Activated CD8-positive, alpha-beta memory T cell treated with anti-CD3 and anti-CD28 coated beads for 24 hours (primary cell): ENCODE measurements at places on chromosomes 7 and 10.

GRCh38 chr7:128665057-128665456, 7.0 kb upstream of the GARIN1A start:
- DNase-seq = no peak

DNA sequence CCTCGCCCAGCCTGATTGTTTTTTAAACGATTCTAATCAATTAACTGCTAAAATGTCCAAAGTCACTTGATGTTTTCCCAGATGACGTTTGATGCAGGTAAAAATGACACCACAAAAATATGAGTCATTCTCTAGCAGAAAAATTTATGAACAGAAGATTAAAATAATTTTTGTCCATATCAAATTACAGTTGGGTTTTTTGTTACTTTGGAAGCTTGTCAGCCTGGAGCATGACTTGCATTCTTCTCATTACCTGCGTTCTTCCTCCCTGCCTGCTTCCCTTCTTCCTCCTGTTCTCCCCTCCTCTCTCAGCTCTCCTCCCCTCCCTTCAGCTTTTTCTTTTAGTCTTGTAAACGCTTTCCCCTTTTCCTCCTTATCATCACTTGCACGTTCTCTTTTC, 18.7 kb downstream of the IL15RA start:
- DNase-seq = no peak

- no peak for DNase-seq
Measured at GRCh38 chr7:46191296-46191695, 270.2 kb upstream of the IGFBP3 start.

DNA sequence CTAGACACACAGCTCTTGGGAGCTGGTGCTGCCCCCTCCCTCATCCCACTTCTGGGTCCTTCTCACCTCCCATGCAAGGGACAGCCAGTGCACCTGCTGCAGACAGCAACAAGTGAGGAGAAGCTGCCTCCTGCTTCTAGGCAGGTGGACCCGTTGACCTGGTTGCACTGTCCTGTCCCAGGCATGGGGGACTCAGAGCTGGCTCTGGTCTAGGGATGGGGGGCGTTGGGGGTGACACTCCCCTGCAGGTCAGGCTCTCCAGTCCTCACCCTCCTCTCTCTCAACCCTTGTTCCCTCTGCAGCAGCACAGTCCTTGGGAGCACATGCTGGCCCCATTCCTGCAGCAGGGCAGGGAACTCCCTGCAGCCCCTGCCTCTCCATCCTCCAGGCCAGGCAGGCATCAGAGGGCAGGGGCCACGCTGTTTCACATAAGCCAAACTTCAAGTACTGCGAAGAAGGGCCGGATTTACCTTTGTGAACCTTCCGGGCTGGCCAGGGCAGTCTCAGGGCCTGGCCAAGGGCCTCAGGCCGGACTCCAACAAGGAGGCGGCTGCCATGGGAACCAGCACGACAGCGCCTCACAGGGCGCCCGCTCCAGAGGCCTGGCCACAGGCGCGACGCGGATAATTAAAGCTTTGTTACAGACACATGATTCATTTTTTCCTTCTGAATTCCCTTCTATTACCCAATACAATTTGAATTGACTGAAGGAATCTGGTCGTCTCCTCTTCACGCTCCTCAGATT, 48.5 kb downstream of the RASGEF1A start:
- DNase-seq = no peak

GRCh38 chr10:97042081-97042480, 143.7 kb downstream of the SLIT1 start:
- DNase-seq = no peak

- no peak for DNase-seq
Measured at GRCh38 chr10:77318739-77319138, 318.9 kb downstream of the KCNMA1 start.

- no peak for DNase-seq
Measured at GRCh38 chr7:107551936-107552335, 11.8 kb downstream of the COG5 start.

GRCh38 chr7:16850614-16851466, 30.9 kb downstream of the AGR3 start:
- DNase-seq = no peak

- DNase-seq = no peak
Measured at GRCh38 chr7:133985300-133985699, 141.8 kb upstream of the LRGUK start.

GRCh38 chr10:24721229-24722106, 2.2 kb downstream of the ARHGAP21 start:
- no peak for DNase-seq

DNA sequence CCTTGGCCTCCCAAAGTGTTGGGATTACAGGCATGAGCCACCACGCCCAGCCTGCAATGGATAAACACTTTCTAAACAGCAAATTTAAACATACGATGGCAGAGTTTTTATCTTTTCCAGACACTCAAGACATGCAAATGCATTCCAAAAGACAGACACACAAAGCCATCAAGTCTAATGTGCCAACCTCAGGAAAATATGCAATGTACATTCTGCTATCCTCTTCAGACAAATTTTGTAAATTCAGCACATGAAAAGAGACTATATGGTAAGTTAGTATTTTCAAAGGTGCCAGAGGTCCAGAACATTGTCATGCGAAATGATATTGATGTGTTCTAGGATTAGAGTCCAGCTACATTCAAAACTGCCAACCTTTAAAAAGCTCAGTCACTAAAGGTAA, 19.8 kb downstream of the HACD1 start:
- DNase-seq = no peak

GRCh38 chr7:106282852-106283251, 1.9 kb downstream of the NAMPT start:
- no peak for DNase-seq

DNA sequence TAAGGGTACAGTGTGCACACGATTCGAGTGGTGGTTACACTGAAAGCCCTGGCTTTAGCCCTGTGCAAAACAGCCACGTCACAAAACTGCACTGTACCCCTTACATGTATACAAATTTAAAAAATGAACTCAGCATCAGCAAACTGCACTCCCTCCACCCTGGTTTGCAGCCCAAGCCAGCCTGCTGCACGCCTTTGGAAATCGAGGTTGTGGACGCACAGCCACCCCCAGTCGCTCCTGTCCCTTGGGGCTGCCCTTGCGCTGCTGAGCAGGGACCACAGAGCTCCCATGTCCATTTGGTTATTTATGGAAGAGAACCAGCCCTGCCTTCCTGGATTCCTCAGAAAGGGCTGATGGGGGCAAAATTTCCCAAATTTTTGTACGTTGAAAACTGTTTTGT, 98.8 kb downstream of the INPP5A start:
- DNase-seq = no peak

DNA sequence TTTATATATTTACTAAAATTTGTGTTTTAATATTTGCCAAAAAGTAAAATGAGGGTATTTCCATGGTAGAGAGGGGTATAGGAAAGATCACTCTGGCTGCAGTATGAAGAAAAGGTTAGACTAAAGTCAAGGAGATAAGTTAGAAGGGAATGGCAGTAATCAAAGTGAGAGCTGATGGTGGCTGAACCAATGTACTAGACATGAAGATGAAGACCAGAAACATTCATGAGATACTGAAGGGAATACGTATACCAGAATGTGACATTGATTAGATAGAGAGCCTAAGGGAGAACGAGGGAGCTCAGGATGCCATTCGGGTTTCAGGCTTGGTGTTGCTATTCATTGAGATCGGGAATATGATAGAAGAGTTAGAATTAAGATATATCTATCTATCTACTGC, 7.8 kb downstream of the ZNF713 start:
- DNase-seq = no peak

DNA sequence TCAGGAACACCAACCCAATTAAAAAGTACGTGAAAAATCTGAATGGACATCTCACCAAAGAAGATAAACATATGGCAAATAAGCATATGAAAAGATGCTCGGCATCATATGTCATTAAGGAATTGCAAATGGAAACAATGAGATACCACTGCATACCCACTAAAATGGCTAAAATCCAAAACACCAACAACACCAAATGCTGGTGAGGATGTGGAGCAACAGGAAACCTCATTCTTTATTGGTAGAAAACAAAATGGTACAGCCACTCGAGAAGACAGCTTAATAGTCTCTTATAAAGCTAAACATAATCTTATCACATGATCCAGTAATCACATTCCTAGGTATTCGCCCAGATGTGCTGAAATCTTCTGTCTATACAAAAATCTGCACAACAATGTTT, 13.1 kb downstream of the RSU1 start:
- no peak for DNase-seq

- DNase-seq = no peak
Measured at GRCh38 chr10:98338896-98339295, 70.9 kb upstream of the LOXL4 start.

GRCh38 chr10:17910125-17910789, 41.5 kb upstream of the SLC39A12 start:
- no peak for DNase-seq

- DNase-seq = no peak
Measured at GRCh38 chr10:119896061-119896655, 3.6 kb downstream of the SEC23IP start.

DNA sequence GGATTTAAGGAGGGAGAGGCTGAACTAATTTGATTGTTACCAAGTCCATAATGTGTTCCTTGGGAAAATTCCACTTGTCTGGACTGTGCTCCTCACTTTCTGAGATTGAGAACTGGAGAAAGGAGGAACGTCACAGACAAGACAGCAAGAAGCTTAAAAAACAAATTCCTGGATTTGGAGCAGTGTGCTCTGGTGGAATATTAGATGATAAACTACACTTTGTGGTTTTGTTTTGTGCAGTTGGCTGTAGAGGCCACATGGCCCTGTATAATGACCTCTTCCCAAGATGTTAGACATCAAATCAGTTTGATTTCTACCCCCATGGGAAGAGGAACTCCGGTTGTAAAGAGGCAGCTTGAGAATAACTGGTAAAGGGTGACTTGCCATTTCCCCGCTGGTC, 421.3 kb upstream of the GALNT17 start:
- DNase-seq = no peak
